ENCODE measurements at places on chromosomes 13 and 19. TPM values are rescaled to one million over a fixed set of nuclear protein-coding genes. Genes with fewer than 3 reads are reported as not detected.

KIR3DL1 gene
- not detected for total RNA-seq

GCDH gene
- total RNA-seq, result 23.4 TPM

FBXO17 gene
- total RNA-seq, result 25.2 TPM

CYP2A6 gene
- not detected for total RNA-seq

RYR1 gene
- 0.10 TPM for total RNA-seq

PCDH20 gene
- total RNA-seq, result 19.1 TPM

DNA sequence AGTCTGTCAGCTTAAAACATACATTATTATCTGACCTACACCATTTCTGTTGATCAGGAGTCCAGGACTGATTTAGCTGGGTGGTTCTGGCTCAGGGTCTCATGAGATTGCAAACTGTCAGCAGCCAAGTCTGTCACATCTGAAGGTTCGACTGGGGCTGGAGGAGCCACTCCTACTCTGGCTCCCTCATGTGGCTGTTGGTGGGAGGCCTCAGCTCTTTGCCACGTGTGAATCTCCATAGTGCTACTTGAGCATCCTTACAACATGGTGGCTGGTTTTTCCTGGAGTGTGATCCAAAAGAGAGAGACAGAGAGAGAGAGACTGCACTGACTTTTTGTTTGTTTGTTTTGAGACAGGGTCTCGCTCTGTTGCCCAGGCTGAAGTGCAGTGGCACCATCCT, 63.6 kb upstream of the NFIC start:
- DNase-seq, result no peak

DNA sequence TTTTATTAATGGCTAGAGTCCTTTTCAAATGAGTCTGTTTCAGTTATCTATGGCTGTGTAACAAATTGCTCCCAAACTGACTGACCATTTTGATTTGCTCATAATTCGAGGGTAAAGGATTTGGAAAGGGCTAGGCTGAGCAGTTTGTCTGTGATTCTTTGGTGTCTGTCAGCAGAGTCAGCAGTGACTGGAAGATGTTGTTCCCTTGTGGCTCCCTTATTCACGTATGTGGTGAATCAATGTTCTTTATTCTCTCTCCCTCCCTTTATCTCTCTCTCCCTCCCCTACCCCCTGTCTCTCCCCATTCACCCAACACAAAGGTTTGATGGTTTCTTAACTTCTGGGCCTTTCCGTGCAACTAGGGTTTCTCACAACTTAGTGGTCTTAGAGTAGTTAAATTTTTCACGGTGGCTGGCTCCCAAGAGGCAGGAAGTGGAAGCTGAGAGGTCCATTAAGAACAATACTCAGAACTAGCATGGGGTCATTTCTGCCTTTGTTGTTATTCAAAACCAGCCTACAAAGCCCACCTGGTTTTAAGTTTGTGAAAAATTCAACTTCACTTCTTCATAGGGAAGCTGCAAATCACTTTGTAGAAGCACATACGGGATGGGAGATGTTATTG, 772.5 kb upstream of the SLITRK1 start:
- DNase-seq, result peak; percentile 19

- no peak for DNase-seq
Observed at GRCh38 chr19:3508771-3509535, 2.8 kb downstream of the FZR1 start.

Measured in renal cortical epithelial cell (primary cell).